ENCODE measurements at places on chromosomes 6 and 20.

DNA sequence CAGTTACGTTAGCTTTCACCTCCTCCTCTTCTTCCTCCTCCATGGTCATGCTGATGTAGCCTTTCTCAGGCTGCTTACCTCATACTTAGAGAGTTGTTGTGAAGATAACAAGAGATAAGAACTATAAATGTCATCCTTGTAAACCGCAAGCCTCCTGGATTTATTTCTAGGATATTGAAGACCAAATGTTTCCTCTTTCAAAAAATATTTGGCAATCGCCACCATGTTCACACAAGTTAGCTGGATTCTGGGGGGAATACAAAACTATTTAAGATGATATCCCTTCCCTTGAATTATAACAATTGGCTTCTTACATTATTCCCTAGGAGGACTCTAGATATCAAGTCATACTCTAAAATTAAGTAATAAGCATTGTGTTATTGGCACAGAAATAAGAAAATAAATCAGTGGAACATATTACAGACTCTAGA lies 99.8 kb upstream of the PLEKHG1 start:
- DNase-seq = no peak

GRCh38 chr20:13336308-13337089 lies 115.4 kb downstream of the ISM1 start:
- no peak for DNase-seq

- DNase-seq = no peak
Observed at GRCh38 chr6:30591008-30591407, 19.8 kb downstream of the ABCF1 start.

GRCh38 chr6:132763269-132763668 lies 5.6 kb upstream of the VNN2 start:
- DNase-seq = no peak

- DNase-seq = no peak
Observed at GRCh38 chr6:13908955-13909381, 15.8 kb upstream of the RNF182 start.

DNA sequence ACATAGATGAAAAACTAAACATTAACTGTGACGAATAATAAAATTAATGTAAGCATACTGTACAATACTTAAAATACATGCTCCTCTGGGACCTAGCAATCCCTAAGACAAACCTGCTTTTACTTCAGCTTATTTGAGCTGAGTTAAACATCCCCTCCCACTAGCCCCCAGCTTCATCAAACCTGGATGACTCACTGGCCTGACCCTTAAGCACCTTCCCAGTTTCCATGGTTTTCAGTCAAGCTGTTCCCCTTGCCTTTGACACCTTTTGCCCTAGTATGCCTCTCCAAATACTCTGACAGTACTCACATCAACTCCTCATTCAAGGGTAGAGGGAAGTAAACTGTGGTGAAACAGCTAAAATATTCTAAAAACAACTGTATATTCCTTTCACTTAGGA lies 4.2 kb downstream of the ELOVL4 start:
- no peak for DNase-seq

DNA sequence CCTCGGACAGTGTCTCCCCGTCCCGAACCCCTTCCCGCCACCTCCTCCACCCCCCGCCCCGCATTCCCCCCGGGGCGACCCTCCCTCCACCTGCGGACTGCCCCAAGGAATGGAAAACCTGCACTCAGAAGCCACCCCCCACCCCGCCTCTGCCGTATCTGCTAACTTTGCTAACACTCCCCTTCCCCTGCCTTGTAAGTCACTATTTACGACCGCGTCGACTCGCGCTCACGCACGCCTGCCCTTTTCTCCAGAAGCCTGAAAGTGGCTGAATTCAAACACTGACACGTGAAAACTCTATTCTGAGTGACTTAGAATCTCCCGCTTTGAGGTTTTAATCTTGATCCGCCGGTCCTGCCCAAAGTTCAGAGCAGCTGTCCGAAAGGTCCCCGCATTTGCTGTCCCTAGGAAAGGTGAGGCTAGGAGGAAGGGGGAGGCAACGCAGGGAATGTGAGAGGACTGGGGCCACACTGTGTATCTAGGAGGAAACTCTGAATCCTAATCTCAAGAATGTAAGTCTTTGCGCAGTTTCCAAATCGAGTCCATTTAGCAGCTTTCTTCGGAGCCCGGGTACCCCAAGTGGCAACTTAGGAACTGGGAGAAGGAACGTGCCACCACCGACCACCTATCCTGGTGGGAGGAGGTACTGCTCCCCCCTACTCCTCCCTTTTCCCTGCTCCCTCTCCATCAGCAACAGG lies 9.3 kb upstream of the POU3F2 start:
- DNase-seq = no peak

GRCh38 chr20:32823078-32823477 lies 3.3 kb downstream of the MAPRE1 start:
- DNase-seq = no peak

DNA sequence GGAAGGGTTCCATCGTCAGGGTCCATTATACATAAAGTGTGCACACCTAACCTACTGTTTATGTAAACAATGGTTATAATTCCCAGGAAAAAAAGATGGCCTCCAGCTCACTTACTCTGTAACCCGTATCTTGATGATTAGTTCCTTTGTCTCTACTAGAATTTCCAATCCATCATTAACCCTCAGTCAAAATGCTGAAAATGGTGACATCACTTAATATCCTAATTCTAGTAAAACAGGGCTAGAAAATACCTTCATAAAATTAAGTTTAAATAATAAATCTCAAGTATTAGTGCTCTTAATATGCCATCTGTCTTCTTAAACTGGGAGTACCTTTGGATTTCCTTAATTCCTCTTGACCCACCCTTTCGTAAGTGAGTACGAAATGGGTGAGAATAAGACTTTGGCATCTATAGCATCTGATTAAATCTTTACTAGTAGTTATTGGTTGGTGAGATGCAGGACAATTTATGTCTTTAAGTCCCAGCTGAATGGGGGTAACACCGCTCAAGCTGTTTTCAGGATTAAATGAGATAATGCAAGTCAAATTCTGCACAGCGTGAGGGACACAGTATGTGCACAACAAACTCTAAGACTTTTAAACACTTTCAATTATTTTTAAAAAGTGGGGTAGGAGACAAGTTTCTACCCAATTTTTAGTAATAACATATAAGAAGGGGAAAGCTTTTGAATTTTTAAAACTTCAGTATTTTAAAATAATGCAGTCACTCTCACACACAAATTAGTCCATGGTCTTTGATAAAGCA lies 1.6 kb downstream of the HMGN3 start:
- no peak for DNase-seq

DNA sequence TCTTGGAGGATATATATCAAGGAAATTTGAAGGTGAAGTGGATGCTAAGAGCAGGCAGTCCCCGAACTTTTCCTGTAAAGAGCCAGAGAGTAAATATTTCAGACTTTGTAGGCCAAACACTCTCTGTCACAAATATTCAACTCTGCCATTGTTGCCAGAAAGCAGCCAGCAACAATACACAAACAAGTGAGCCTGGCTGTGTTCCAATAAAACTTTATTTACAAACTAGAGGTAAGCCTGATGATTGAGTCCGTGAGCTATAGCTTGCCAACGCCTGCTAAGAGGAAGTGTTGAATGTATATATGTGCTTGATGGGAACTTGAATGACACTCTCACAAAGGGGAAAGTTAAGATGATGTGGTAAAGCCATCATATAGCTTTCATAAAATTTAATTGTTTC lies 166.0 kb upstream of the PLN start:
- no peak for DNase-seq

DNA sequence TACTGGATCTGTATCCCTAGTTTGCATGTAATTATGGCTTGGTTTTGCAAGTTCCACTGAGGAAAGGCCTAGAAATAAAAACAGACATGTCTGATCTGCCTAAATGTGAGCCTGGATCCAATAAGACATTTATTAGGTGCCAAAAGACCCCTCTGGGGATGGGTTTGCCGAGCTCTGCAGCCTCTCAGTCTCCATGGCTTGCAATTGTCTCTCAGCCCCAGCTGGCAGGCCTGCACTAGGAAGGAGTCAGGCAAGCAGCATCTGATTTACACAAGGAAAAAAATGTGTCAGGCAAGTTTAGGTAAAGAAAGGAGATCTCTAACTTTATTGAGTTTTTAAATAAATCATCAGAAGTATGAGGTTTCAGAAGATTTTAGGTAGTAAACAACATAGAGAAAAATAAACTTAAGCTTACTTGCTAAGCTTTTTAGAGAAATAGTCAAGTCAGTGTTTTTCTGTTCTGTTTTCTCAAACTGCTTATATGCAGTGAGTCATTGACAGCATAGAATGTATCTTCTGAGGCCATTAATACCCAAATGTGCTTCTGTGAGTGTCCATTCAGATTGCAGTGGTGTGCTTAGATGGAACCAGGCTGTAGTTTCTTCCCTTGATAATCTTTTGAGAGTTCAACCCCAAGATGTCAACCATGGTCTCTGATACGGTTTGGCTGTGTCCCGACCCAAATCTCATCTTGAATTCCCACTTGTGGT lies 121.0 kb downstream of the FHL5 start:
- DNase-seq = no peak

- no peak for DNase-seq
Observed at GRCh38 chr6:154805288-154805911, 72.2 kb downstream of the SCAF8 start.

DNA sequence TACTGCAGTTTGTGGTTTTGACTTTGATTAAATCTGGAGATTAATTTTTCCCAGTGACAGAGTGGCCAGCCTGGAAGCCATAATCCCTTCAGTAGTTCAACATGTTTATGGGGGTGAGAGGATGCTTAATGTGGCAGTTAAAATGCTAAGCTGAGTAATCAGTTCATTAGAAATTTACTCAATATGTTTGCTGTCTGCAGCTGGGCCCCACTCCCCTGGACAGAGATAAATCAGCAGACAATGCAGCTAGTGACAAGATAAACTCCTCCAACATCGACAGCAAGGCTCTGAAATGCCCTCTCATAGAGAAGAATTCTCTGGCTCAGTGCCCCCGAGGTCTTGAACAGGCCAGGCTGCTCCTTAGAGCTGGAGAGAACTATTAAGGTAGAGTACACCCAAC lies 101.9 kb downstream of the LRFN2 start:
- no peak for DNase-seq

- no peak for DNase-seq
Observed at GRCh38 chr20:16952965-16953364, 204.8 kb downstream of the OTOR start.

GRCh38 chr6:110181131-110182030 lies 1.2 kb downstream of the CDC40 start:
- no peak for DNase-seq

- no peak for DNase-seq
Observed at GRCh38 chr6:110619275-110619908, 143.0 kb upstream of the SLC22A16 start.

GRCh38 chr6:16404456-16404855 lies 166.1 kb downstream of the GMPR start:
- DNase-seq = no peak

- DNase-seq = no peak
Observed at GRCh38 chr6:130822736-130823135, 4.5 kb upstream of the SMLR1 start.

DNA sequence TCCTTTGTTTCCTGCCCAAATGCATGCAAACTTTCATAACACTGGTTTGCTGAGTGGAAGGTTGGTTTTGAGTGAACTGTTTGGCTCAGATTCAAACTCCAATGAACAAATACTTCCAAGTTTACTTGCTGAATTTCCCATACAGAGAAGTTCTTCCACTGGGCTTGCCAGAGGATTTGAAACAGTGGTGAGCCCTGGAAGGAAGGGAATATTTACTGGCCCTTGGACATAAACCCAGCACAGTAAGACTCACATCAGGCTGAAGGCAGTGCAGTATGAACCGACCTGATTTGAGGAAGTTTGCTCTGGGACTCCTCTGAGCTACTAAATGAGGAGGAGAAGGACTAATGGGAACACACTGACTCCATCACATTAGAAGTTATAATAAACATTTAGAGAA lies 3.8 kb downstream of the TRAF3IP2 start:
- DNase-seq = no peak

GRCh38 chr6:19788686-19789085 lies 48.5 kb upstream of the ID4 start:
- no peak for DNase-seq

GRCh38 chr6:45591306-45591705 lies 213.6 kb upstream of the SUPT3H start:
- no peak for DNase-seq

- no peak for DNase-seq
Observed at GRCh38 chr6:114176726-114177125, 166.1 kb downstream of the HS3ST5 start.

- DNase-seq = no peak
Observed at GRCh38 chr6:5138995-5139827, 54.1 kb downstream of the PPP1R3G start.

DNA sequence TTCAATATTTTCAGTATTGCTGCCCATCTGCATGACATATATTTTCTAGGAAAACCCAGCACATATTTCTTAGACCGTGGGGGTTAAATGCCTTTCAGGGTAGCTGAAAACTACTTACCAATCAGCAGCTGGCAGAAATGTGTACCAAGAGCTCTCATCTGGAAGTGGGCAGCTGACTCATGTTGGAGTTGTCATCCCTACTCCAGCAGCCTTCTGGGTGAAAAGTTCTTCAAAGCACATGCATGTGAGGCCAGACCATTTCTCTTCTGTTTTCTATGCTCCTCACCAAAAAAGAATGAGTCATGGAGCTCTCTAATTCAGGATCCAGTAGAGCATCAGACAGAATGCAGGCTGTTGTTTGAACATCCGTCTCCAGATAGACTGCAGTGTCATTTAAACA lies 135.5 kb downstream of the PAX1 start:
- no peak for DNase-seq

GRCh38 chr6:101490857-101491256 lies 97.3 kb downstream of the GRIK2 start:
- DNase-seq = no peak

GRCh38 chr6:13807696-13808095 lies 6.7 kb downstream of the MCUR1 start:
- no peak for DNase-seq

DNA sequence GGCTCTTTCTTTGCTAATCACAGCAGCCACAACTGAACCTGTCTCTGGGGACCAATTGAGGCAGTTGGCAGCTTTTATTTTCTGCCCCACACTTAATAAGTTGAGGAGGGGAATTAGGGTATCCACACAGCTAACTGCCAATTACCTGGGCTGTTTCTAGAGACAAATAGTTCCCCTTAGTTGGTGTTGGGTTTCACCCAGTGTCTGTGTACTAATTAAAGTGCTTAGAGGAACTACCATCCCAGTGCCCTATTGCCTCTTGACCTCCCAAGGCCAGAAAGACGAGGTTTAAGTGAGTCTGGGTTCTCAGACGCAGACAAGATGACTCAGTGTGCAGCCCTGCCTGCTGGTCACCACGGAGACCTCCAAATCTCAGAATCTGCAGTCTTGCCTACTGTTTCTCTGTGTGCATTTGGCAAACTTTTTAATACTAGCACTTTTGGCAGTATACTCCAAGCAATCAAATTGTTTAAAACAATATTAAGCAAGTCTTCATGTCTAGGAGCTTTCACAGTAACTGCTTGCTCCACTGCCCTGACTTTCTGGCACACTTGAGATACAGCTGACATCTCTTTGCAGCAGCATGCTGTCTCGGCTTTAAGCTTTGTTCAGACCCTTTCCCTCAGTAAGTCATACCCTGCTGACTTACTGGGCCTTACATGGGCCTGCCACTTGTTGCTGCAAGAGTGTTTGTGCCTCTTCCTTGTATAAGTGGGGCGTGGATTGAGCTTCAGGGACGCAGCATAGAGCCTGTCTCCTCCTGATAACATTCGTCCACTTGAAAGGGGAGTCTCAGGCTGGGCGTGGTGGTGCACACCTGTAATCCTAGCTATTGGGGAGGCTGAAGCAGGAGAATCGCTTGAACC lies 31.9 kb downstream of the STK35 start:
- DNase-seq = no peak

- no peak for DNase-seq
Observed at GRCh38 chr6:52014391-52014790, 73.0 kb downstream of the PKHD1 start.

Measured in stimulated activated CD8-positive, alpha-beta memory T cell treated with anti-CD3 and anti-CD28 coated beads, Interleukin-15, amount 100 ng/mL, for 1 hour (primary cell).